ENCODE measurements at places on chromosomes 6 and 20.

DNA sequence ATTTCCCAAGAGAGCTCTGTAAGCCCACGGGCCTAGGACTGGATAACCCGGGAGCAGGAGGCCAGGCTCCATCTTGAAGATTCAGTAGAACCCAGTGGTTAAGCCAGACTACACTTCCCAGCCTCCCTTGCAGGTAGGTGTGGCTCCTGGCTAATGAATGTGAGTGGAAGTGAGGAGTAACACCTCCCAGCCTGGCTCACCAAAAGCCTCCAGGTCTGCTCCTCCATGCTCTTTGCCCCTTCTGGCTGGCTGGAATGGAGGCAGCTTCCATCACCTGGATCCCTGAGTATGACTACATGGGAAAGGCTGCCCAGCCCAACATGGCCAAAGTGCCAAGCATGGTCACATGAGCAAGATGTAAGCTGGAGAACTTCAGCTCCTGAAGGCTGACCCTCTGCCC, 9.7 kb downstream of the LRRN4 start:
- DNase-seq, result no peak

DNA sequence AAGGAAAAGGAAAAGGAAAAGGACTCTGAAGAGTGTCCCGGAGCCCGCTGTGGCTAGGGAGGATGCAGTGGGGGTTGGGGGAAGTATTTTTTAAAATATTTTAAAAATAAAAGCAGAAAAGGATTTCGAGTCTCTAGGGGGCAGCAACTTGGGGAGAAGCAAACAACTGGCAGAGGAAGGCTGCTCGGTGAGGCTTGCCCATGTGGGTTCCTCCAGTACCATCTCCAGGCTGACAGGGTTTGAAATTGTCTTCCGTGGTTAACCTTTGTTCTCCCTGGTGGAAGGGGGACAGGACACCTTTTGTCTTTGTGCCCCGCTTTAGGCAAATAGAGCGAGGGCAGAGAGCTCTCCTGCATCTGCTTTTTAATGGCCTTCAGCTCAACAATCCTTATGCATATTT, 60.4 kb upstream of the SNX9 start:
- DNase-seq, result no peak

DNA sequence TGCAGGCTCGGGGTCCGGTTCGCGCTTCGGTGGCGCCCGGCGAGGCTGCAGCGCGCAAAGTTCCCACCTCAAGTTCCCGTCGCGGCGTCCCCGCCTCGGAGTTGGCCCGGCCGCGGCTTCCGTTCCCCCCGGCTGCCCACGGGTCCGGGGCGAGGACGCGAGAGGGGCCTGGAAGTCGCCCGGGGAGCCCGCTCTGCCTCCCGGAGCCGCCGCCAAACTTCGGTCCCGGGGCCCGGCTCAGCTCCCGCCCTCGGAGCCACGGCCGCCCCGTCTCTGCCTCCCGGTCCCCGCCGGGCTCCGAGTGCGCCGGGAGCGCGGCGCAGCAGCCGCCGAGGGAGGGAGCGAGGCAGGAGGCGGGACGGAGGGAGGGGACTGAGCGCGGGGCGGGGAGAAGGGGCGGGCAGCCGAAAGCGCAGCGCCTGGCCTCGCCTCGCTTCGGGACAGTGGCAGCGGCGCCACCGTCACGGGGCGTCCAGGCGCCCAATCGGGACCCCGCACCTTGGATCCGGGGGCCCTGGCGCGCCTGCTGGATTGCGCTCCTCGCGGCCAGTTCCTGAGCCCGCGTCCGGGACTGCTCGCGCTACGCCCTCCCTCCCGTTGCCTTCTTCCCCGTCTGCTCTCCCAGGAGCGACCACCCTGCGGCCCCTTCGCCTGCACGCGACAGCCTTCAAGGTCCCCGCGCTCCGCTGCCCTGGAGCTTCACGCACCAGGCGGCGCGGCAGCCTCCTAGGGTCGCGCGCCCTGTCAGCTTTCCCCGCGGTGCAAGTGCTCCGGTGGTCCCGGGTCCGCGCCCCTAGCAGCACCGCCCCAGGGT, at the start of gene KCNG1:
TSS of gene KCNG1 (minus strand) at position 305 of the 814 bp plus-strand sequence. CDS start 12,769 bp downstream, outside the sequence.
- DNase-seq, result peak; percentile 23

GRCh38 chr20:51237278-51237677, 214.4 kb upstream of the KCNG1 start:
- no peak for DNase-seq

DNA sequence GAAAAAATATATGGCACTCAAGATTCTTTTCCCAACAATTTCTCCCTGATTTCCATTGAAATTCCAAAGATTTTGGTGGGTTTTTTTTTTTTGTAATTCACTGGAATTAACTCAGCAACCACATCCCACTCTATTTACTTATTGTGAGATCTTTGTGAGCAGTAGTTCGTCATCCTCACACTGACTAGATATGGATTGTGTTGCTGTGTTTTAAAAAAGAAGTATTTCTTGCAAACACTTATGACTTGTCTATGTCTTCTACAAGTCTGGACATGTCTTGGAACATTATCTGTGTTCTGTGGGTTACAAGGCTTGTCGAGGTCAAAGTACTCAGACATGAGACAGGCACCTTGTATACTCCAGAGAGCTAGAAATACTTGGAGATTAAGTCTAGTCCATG, 7.3 kb upstream of the TENT5A start:
- DNase-seq, result no peak

- DNase-seq, result no peak
Measured at GRCh38 chr20:62368392-62368975, 1.4 kb upstream of the LAMA5 start.

GRCh38 chr6:65943051-65943450, 236.0 kb upstream of the EYS start:
- DNase-seq, result no peak

DNA sequence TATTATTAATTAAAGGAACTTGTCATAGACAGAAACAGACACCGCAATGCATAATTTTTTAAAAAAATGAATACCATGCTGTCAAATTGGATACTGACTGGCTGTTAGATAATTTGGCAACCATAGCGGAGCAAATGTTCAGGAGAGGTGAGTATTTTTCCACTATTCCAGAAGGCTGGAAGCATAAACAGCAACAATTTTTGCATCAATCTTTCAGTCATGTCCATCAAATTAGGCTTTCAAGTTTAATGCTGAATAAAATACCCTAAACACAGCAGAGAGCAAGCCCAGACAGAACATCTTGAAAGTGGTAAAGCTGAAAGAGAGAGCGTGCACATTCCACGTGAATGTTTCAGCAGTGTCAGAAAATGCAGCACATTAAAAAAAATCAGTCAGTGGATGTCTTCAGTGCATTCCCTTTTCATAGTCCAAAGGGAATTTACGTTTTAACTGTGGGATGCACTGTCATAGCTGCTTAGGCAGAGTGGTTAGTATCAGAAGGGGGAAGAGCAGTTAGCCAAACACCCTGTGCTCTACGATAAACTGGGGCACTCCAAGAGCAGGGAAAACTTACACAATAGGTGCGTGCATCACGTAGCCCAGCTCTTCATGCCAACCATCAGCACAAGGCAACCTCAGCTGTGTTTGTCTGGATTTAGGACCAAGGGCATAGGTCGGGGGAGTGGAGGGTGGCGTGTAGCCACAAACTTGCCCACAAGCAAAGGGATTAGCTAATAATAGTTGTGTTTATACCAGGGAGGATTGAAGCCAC, 116.2 kb upstream of the STMND1 start:
- DNase-seq, result no peak

GRCh38 chr6:152301021-152301764, 336.0 kb downstream of the SYNE1 start:
- DNase-seq, result no peak

DNA sequence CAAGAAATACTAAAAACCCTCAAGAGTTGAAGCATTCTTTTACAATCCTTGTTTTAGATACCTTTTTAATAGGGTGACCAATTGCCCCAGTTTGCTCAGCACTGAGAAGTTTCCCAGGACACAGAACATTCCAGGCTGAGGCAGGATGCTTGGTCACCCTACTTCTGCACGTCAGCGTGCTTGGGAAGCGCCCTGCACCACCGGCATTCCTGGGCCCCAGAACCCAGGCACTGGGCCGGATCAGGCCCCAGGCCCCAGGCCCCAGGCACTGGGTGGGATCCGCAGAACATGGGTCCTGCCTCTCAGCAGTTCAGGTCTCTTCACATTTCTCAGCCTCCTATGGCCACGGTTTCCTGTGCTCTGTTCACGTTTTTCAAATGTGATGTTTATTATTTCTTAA, 213.8 kb upstream of the QKI start:
- no peak for DNase-seq

GRCh38 chr20:45041464-45042337, 59.2 kb downstream of the KCNS1 start:
- no peak for DNase-seq

GRCh38 chr6:10237298-10238038, 177.4 kb downstream of the TFAP2A start:
- DNase-seq, result no peak

DNA sequence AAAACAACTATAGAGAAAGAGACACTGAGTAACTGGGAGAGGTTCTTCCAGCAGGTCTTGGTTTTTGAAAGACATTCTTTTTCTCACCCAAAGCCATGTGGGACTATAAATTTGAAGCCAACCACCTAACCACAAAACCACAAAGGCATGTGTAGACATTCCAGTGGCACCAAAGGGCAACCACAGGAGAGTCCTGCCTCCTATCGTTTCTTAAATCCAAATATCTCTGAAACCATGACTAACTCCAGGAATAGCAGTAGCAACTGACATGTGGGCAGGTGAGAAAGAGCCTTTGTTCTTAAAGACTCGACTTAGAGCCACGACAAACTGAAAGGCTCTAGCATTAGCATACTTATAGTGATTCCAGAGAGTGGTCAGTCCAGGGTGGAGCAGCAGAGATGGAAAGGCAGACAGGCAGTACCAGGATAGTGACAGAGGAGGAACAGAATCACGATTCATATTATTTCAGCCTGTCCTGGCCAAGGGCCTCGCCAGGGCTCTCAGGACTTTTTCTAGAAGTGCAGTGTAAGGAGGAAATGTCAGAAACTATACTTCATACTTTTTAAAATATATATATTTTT, 9.4 kb upstream of the COL9A1 start:
- DNase-seq, result no peak

DNA sequence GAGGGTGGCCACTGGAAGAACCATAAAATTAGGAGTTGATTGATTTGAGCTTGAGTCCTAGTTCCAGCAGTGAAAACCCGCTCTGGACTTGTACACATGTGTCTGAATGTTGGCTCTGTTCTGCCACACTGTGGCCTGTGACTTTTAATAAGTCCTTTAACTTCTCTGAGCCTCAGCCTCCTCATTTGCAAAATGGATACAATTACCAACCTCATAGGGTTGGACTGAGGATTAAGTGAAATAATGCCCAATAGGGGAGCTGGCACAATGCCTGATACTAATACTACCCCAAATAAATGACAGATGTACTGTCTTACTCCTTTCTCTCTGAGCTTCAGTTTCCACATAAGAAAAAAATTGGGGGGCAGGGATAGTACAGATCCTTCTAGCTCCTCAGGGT, 92.6 kb upstream of the RIPOR2 start:
- DNase-seq, result no peak

- no peak for DNase-seq
Measured at GRCh38 chr6:109793021-109793420, 101.9 kb downstream of the FIG4 start.

- no peak for DNase-seq
Measured at GRCh38 chr6:166162599-166163342, 4.9 kb downstream of the TBXT start.

DNA sequence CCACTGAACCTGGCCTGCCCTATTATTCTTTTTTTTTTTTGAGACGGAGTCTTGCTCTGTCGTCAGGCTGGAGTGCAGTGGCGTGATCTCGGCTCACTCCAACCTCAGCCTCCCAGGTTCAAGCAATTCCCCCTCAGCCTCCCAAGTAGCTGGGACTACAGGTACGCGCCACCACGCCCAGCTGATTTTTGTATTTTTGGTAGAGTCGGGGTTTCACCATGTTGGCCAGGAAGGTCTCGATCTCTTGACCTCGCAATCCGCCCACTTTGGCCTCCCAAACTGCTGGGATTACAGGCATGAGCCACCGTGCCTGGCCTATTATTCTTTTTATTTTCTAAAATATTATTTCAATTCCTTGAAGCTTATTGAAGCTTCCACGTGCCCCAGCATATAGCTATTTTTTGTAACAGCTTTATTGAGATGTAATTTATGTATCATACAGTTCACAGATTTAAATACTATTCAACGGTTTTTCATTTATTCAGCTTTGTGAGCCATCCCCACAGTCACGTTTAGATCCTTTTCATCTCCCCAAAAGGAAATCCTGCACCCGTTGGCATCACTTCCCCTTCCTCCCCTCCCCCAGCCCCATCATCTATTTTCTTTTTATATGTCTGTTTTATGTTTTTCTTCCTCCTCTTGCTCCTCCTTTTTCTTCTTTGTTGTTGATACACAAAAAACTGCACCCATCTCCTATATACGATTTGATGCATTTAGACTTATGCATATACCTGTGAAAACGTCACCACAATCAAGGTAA, 13.5 kb upstream of the MDFI start:
- DNase-seq, result no peak

GRCh38 chr6:109322825-109323224, 59.4 kb downstream of the CD164 start:
- DNase-seq, result no peak

DNA sequence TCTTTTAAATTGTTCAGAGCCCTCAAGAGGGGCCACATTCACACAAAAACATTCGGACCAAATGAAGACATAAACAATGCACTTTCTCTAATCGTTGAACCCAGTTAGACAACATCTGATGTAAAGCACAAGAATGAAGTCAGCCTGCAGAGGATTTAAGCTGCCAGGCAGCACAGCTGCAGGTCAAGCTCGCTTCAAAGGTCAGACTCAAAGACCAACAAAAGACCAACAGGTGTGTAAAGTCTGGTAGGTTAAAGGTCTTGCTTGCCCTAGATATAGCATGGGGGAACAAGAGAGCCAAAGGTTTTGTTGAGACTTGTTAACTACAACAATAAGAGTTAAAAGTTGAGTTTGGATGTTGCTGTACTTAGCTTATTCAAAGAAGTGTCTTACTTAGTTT, 26.7 kb upstream of the MYLIP start:
- DNase-seq, result no peak

DNA sequence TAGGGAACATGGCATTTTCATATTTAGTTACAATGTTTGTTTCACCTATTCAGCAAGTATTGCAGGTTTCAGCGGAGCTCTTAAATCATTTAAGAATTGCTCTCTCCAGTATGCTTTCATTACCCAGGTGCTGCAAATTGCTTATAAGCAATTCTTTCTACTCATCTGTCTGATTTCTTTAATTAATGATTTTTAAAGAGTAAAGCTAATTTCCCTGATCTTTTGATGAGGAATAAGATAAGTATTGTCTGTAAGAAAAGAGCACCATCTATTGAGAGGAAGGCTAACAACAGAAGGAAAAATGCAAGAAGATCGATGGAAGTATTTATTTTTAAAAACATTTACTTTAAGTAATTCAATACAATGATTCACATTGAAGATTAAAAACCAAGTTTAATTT, 2.0 kb downstream of the OPRM1 start:
- DNase-seq, result no peak

- DNase-seq, result no peak
Measured at GRCh38 chr6:24872779-24873178, 63.0 kb downstream of the RIPOR2 start.

DNA sequence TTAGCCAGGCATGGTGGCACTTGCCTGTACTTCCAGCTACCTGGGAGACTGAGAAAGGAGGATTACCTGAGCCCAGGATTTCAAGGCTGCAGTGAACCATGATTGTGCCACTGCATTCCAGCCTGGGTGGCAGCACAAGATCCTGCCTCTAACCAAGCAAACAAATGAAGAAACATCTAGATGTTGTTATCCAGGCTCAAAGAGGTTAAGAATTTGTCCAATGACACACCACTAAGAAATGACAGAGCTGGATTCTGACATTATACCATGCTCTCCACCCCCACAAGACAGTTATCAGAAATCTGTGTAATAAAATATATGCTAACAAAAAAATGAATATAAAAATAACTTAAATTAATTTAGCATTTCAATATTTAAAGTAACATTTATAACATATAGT, 925.5 kb upstream of the SLC35B3 start:
- no peak for DNase-seq
